ENCODE measurements at places on chromosomes 7 and 10.

- DNase-seq, result no peak
Observed at GRCh38 chr7:102275123-102275703, 11.5 kb upstream of the SH2B2 start.

DNA sequence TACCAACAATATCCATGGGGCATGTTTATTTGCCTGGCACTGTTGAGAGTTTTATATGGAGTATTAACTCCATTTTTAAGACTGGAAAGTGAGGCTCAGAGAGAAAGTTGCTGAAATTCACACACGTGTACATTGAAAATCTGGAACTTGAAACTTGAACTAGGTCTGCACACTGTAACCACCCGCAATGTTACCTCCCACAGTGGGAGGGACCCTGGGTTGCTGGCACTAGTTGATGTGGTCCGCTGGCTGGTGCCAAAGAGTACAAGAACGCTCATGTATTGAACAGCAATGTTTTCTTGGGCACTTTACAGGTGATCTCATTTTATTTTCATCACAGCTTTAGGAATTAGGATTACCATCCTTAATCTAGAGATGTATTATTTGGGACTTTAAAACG, 253.2 kb downstream of the INHBA start:
- no peak for DNase-seq

DNA sequence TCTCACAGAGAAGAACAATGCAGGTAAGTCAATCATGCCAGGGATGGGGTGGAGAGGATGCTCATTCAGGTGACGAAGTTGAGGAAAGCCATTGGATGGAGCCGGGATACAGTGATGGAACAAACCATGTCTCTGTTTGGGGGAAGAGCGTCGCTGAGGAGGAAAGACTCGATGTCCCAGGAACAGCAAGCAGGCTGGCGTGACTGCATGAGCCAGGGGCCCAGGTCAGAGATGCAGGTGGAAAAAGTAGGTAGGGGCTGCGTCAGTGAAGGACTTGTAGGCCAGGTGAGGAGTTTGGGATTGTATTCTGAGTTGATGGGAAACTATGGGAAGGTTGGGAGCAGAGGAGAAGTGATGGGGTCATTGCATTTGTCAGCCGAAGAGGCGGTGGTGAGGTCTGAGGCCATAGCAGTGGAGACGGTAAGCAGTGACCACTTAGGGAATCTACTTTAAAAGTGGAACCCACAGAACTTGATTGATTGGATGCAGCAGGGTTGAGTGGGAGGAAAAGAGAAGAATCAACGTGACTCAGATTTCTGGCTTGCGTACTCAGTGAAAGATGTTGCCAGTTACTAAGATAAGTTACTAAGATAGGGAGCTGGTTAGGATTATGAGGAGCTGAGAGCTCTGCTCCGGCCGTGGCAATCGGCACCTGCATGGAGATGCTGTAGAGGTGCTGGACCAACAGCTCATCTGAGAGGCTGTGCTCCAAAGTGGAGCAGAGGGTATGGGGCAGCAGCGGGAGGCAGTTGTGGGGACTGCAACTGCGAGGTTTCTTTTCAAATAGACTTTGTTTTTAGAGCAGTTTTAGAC, 12.5 kb upstream of the IL2RA start:
- DNase-seq, result no peak

DNA sequence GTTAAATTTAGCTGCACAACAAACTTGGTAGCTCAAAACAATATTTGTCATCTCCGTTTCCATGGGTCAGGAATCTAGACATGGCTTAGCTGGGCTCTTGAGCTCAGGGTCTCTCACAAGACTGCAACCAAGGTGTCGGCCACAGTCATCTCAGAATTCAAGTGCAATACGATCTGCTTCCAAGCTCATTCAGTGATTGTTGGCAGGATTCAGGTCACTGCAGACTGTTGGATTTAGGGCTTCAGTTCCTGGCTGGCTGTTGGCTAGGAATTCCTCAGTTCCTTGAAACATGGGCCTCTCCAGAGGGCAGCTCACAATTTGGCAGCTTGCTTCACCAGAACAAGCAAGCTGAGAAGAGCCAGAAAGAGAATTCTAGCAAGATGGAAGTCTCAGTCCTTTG, 17.5 kb upstream of the CHST3 start:
- no peak for DNase-seq

DNA sequence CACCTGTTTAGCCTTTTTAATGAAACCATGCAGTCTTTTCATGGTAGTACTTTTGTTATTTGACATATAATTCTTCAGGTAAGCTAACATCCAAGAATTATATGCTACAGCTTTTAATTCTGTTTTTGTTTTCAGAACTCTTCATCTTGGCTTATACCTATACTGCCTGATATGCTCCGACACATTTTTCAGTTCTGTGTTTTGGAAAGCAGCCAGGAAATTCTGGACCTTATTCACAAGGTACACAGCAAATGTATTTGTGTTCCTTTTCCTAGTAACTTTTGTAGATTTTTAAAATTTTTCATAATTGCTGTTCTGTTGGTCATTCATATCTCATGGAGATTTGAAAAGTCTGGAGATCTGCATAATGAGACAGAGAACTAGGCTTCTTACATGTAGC, 56.7 kb downstream of the BTAF1 start:
- no peak for DNase-seq

- DNase-seq, result no peak
Observed at GRCh38 chr10:80261316-80262030, 28.0 kb downstream of the MAT1A start.

- no peak for DNase-seq
Observed at GRCh38 chr10:51602326-51602725, 97.1 kb downstream of the CSTF2T start.

DNA sequence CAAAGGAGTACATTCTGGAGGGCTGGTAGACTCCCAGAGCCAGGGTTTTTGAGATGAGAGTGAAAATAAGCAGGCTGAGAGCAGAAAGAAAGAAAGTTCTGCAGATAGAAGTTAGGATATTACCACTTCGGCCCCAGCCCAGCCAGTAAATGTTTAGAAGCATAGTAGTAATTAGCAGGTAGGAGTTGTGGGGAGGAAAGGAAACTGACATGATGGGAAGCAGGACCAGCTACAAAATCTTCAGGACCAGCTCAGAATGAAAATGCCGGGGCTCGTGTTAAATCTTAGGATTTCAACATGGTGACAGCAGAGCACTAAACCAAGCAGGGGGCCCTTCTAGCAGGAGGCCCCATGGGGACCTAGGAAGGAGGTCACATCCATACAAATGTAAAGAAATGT, 28.7 kb downstream of the PRSS2 start:
- DNase-seq, result no peak

DNA sequence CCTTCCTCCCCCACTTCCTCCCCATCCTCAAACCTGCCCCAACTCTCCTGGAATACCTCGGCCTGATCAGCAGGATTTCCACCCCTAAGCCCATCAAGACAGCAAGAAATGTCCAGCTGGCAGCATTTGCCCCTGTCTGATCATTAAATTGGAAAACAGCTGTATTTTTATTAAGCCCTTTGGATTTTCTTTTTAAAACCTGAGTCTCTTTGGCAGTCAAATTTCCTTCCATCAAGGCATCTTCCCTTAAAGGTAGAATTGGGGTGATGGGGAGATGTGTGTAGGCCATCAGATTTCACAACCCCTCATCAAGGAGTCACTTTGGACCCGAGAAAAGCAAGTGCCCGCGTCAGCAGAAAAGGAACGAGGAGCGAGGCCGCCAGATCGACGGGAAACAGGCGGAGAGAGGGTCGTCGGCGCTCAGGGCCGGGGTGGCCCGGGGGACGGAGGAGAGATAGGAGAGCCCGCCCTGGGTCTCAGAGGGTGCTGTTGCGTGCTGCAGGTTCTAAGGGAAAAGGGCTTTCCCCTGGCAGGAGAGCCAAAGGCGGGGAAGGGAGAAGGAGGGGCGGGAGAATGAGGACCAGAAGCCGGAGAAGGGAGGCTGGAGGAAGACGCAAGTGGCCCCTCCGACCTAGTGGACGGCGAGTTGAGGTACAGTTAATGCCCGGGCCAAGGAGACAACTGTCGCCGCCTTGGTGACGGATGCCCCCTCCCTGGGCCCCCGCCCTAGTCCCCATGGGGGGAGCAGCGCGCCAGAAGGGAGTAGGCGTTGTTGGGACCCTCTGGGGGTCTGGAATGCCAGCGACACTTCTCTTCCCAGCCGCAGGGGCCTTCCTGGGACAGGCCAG, 11.5 kb upstream of the GATA3 start:
- no peak for DNase-seq

DNA sequence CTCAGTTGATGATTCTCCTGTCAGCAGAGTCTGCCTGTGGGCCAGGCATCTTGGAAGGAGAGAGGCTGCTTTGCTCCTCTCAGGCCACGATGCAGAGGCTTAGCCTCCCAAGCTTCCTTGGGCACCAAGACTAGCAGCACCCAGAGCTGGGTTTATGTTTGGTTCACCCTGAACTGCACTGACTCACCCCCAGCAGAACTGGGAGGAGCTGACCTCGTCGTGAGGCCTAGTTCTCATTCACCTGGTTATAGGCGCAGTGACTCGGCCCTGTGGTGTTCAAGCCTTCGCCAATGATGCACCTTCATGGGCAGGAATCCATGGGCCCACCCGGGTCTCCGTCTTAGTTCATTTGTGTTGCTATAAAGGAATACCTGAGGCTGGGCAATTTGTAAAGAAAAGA, 122.0 kb upstream of the ZNF438 start:
- DNase-seq, result no peak

GRCh38 chr7:15099074-15099473, 196.5 kb upstream of the DGKB start:
- no peak for DNase-seq

DNA sequence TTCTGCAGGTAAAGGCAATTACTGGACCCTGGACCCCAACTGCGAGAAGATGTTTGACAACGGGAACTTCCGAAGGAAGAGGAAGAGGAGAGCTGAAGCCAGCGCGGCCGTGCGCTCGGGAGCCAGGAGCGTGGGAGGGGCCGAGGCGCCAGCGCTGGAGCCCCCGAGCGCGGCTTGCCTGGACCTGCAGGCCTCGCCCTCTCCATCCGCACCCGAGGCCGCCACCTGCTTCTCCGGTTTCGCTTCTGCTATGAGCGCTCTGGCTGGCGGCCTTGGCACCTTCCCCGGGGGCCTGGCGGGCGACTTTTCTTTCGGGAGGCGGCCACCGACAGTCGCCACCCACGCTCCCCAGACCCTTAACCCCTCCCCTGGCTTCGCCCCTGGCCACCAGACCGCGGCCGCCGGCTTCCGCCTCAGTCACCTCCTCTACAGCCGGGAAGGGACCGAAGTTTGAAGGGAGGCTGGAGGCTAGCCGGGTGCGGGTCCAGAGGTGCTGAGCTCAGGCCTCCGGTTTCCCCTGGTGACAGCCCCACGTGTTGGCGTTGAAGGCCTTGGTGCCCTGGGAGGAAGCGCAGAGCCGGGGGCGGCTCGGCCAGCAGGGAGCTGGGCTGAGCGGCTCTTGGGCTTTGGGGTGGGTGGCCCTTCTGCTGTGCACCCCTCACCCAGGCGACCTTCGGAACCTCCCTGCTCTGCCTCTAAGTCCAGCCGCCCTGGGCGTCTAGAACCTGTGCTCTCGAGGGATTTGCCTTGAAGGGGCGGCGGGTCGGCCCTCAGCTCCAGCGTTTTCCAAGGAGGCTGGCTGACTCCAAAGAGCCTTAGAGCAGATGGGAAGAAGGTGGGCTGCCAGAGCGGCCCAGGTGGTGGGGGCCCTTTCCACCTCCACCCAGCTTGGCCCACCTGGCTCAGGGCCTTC, 1.8 kb downstream of the FOXI2 start:
- no peak for DNase-seq

- DNase-seq, result no peak
Observed at GRCh38 chr10:23715363-23715762, 276.5 kb downstream of the OTUD1 start.

DNA sequence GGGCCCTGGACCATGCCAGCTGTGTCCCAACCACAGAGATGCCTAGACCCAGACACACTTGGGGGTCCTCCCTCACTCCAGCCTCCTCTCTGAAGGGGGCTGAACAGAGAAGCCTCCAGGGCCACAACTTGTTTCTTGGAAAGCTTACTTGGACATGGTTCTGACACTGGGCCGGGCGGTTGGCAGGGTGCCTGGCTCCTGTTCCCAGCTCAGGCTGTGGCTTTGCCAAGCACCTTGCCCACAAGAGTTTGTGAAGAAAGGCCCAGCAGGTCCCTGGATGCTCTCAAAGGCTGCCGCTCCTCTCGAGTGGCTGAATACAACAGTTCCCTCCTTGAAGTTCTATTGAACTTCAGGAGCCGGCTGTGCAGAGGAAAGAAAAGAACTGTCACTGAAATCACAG, 181.6 kb downstream of the PTPN20 start:
- no peak for DNase-seq

GRCh38 chr10:63466144-63466935, 563 bp upstream of the JMJD1C start:
- no peak for DNase-seq

DNA sequence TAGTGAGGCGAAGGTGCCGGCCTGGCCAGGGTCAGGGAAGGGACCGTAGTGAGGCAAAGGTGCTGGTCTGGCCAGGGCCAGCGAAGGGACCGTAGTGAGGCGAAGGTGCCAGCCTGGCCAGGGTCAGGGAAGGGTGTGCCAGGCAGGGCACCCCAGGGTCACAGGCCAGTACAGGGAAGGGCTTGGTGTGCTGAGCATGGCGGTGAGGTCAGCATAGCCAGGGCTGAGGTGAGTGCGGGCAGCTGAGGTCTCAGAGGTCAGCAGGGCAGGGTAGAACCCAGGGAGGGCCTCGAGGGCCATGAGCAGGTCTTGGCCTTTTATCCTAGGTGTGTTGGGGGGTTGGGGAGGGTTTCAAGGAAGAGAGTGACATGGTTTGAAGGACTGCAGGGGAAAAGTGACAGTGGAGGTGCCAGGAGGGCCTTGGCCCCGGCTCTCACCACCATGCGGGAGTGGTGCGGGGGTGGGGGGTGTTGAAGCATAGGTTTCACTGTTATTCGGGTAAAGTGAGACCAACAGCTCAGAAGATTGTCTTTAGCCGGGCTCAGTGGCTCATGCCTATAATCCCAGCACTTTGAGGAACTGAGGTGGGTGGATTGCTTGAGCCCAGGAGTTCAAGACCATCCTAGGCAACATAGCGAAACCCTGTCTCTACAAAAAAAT, 93.3 kb downstream of the CHST15 start:
- no peak for DNase-seq

GRCh38 chr7:96181174-96181573, 140.7 kb downstream of the SLC25A13 start:
- DNase-seq, result no peak

GRCh38 chr7:101736084-101736483, 81.3 kb upstream of the CUX1 start:
- no peak for DNase-seq

DNA sequence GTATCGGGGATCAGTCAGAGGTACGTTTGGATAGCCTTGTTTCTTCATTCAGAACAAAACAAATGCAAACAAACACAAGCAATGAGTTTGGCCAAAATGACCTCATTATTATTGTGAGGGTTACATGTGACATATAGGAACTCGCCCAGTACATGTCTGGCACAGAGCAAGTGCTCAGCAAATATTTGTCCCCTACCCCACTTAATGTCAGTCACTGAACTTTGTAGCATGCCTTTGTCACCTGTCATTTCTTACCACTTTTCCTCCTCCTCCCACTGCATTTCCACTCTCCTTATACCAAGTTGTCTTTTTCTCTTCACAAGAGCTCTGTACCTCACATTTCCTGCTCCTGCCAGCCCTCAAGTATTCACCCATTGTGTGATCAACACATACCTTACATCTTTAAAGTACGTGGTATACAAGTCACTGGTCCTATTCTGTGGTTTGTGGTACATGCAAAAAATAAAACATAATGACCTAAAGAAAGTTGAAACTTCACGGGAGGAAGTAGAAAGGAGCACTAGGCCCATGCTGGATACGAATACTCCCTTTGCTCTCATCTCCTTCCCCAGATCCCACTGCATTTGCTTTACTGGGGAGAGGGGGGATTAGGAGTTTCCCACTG, 236.0 kb downstream of the INHBA start:
- no peak for DNase-seq

Data from activated T-helper 1 cell treated with anti-CD3 and anti-CD28 coated beads, Interleukin-12 subunit alpha, Interleukin-12 subunit beta, Interleukin-2, Interleukin-4 antibody, amounts not matched to agents 30 ng/mL and 10 ng/mL and 1 ng/mL, durations not matched to agents 14 hours and 24 hours and 36 hours (primary cell).